ENCODE measurements at places on chromosomes 13 and 19.

DNA sequence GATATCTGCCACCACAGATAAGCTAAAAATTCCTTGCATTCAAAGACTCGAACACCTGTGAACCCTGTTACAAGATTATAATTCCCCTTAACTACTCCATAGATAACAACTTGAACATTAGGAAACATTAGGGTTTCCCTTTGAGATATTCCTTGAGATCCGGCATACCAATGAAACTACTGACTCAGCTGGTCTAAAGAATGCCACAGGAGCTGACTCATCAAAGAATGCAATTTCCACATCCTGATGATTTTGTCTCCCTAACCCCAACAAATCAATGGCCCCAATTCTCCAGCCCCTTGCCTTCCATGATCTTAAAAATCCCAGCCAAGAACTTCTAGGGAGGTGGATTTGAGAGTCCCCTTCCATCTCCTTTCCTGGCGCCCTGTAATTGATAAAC, 35.6 kb upstream of the ZNF599 start:
- DNase-seq = no peak

DNA sequence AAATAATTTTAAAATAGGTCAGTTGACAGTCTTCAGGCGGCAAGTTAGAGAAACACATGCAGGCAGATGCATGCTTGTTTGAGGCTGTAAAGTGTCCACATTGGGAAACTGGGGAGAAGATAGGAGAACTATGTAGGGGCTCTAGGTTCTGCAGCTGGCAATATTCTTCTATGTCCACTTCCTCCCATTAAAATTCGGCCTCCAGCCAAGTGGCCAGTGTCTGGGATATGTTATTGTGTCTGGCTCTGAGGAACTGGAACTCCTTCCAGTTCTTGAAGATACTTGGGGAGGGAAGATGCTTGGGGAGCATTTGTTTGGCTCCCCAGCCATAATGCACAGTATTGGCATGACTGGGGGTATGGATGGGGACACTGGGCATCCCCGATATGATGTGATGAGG, 20.9 kb upstream of the KLF2 start:
- no peak for DNase-seq

DNA sequence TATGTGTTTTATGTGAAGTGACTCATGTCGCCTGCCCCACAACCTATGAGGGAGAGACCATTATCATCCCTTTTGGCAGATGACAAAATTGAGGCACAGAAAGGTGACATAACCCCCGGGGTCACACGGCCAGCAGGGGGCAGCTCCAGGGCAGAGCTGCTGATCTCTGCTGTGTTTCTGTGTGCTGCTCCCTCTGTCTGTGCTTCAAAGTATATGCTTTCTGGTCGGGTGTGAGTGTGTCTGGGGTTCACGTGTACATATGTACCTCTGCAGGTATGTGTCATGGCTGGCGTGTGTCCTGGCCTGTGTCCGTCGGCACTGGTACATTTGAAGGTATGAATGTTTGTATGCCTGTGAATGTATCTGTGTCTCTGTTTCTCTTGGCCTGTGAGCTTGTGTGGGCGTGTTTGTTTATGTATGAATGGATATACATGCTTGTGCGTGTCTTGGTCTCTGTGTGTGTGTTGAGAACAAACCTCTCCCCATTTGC, 7.1 kb downstream of the LIPE start:
- DNase-seq = no peak

- no peak for DNase-seq
Measured at GRCh38 chr19:51125421-51126075, 842 bp downstream of the SIGLEC9 start.

DNA sequence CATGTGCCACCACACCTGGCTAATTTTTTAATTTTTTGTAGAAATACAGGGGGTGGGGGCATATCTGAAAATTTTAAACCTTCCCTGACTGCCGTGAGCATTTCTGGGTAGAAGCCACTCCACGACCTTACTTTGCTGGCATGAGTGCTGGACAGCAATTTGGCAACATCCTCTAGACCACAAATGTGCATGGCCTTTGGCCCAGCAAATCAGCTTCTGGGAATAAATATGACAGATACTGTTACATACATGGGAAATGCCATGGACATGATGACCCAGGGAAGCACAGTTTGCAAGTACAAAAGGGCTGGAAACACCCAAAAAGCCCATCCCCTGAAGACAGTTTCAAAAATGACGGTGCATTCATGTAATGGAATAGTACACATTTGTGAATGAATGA, 3.2 kb upstream of the PVR start:
- no peak for DNase-seq

- DNase-seq = no peak
Measured at GRCh38 chr13:113021391-113021790, 52.4 kb downstream of the MCF2L start.

DNA sequence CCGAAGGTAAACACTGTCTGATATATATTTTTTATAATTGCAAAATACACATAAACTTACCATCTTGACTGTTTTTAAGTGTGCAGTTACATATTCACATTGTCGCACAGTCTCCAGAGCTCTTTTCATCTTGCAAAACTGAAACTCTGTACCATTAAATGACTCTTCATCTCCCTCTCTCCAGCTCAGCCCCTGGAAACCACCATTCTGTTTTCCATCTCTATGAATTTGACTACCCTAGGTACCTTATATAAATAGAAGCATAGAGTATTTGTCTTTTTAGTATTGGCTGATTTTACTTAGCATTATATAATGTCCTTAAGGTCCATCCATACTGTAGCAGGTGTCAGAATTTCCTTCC, 45.8 kb downstream of the LRCH1 start:
- no peak for DNase-seq

DNA sequence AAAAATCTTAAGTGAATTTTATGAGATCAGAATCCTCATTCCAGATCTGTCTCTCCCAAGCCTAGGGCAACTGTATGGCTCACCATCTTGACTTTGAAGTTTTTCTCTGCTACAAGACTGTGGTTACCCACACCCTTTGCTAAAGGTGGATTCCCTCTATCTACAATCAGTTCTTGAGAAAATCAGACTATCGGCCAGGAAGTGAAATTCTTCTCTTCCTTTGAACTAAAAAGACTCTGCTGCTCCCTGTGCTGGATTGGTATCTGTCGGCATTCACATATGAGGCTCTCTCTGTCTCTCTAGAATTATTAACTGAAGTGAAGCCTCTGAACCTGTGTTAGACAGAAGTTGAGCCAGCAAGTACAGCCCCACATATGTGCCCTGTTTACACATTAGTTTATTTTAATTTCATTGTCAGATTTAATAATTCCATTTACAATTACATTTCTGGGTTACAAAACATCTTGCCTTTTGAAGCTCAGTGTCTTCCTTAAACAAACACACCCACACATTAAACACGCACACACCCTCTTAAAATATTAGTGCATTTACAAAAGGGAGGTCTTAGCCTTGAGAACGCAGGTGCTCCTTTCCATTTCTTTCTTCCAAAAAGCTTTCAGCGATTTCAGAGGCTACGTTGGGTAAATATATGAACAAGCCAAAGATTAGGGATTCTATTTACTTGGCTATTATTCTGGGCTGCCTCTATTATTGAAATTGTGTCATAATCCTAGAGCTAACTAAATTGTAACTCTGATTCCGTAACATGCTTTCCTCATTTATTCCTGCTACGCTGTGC, 145.7 kb downstream of the MIPEP start:
- DNase-seq = no peak

DNA sequence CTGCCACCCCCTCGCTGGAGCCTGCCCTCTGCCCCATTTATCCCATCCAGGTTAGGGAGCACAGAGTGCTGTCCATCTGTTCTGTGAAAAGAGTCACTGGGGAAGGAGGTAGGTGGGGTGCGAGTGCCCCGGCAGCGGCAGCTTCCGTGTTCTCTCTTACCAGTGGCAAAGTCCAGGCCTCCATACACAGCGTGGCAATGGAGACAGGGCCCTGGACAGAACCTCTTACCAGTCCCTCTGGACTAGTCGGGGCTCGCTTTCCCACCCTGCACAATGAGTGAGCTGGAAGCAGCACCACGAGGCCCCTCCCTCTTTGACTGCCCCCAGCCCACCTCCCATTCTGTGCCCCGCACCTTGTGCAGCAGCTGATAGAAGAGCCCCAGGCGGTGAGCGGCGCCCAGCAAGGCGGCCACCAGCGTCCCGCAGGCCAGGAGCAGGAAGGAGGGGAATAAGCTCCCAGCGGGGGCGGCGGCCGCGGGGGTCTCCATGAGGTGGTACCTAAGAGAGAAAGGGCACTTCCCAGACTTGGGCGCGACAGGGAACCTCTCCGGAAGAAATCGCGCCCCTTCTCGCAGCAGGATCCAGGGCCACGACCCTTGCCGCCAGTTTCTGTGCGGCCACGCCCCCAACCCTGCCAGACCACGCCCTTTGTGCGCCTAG, 17.5 kb downstream of the SYDE1 start:
- DNase-seq = no peak

DNA sequence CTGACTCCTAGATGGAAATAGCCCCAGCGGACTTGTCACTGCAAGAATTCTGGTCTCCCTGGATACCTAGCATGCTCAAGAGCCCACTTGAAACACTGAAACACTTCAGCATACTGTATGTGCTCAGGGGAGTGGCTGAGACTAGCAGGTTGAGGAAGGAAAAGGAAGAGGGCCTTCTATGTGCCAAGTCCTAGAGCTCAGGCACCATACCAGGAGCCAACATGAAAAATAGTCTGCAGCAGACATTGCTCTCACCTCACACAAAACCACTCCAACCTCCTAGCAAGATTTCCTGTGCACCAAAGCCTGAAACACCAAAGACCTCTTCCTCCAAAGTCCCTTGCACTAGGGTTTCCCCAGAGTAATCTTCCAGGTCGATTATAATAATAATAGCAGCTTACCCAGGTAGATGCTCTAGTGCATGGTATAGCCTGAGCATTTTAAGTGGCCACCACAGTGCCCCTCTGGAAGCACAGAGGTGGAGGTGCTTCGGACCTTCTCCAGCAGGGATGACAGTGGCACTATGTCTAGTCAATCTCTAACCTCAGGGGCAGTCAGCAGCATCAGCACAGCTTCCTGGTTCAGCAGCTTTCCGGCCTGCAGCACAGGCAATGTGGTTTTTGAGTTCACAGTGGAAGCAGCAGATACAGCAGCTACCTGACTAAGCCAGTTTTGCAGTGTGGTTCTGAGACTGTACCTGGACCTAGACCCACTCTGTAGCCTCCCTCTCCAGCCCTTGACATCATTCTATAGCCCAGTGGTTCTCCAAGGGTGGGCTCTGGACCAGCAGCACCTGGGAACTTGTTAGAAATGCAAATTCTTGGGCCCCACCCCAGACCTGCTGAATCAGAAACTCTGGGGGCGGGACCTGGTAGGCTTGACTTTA, 45.6 kb upstream of the UBE2L5 start:
- DNase-seq = peak; percentile 16

- DNase-seq = no peak
Measured at GRCh38 chr19:4597975-4598671, 38.6 kb upstream of the SEMA6B start.

DNA sequence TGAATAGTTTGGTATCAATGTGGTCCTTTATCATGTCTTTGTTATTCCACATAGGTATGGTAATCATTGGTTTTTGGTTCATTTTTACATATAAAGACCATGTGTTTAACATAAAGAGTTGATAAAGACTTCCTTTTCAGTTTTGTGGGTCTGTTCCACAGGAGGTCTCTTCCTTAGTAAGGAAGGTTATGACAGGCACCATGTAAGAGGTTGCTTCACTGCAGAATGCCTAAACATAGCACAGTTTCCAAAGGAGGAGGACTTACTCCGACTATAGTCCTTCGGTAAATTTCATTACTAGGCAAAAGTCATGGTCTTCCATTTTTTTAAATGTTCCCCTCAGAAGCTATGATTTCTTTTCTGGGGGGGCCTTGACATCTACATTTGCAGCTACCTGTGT, 27.1 kb upstream of the PCDH17 start:
- no peak for DNase-seq

GRCh38 chr13:25691654-25692053, 319.9 kb downstream of the ATP8A2 start:
- DNase-seq = no peak

GRCh38 chr13:74669149-74669548, 534.9 kb upstream of the KLF12 start:
- DNase-seq = no peak

DNA sequence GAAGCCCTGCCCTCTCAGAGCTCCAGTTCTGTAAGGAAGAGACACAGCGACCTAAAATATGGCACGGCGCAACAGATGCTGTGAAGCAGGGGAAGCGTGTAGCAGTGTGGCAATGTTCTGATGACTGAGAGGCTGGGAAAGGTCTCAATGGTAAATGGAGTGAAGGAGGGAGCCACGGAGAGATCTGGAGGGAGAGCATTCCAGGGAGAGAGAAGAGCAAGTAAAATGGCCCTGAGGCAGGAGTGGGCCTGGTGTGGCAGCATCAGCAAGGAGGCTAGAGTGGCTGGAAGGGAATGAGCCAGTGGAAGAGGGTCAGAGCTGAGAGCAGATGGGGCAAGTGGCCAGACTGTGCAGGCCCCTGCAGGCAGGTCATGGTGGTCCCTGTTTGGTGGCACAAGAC, 16.4 kb downstream of the RCN3 start:
- no peak for DNase-seq

DNA sequence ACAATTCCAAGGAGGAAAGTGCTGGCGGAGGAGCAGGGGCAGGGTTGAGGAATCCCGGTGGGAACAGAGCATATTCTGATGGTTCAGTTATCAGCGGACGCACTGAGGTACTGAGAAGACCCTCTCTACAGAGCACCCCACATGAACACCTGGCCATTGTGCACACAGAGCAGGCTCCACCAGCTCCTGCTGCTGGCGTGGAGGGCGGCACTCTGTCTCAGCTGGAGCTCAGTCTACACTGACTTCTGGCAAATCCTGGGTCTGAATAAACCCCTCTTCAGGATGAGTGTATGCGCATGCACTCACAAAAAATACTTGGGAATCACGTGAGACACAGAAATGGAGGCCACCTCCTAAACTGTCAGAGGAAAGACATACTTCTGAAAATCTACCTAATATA, 114.4 kb upstream of the IRS2 start:
- DNase-seq = no peak

GRCh38 chr13:112069061-112069844, 2.3 kb downstream of the SOX1 start:
- DNase-seq = no peak

DNA sequence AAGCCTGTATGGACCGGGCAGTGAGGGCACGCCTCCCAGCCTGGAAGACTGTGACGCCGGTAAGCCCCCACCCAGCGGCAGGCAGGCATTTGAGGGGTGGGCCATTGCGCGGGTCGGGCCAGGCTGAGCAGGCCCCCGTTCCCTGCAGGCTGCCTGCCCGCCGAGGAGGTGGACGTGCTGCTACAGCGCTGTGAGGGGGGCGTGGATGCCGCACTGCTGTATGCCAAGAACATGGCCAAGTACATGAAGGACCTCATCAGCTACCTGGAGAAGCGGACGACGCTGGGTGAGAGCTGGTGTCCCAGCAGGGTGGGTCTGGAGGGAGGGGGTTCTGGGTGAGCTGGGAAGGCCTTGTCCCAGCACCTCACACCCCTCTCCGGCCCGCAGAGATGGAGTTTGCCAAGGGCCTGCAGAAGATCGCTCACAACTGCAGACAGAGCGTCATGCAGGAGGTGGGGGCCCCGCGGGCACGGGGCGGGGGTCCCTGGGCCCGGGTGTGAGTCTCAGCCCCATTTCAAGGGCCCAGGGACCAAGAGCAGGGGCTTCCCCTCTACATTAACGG, 7.1 kb downstream of the ARHGAP45 start:
- no peak for DNase-seq

All from NCI-H2107 (cell line).